HTR-8/SVneo (cell line): ENCODE measurements at places on chromosomes 1 and 21.

DNA sequence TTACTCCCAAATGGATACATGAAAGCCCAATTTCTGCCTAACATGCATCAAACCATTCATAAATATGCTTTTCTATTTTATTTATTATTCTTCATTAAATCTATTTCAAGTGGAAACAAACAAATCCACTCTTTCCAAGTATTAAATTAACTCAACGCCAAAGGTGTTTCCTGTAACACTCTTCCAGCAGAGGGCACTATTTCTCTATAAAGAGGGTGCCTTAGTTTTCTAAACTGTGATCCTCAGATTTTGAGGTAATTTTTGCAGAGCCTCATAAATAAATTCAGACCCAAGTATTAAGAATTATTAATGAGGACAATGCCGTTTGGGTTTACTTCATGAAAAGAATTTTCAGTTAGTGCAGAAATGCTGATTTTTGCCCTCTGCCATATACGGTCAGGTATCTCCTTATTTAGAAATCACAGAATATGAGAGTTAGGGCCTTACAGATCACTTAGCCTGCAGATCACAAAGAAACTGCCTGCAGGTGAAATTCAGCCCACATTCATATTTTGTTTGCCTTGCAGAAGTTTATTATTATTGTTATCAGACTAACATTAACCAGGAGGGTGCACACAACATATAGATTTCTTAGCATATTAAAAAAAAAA, 40.1 kb upstream of the MYSM1 start:
- peak; percentile 59 for DNase-seq

GRCh38 chr21:40846587-40847411, at the start of gene DSCAM:
Gene DSCAM, minus strand, starts transcription at chr21:40847158. Its CDS starts 497 bp downstream, at chr21:40846661.
- no peak for DNase-seq

DNA sequence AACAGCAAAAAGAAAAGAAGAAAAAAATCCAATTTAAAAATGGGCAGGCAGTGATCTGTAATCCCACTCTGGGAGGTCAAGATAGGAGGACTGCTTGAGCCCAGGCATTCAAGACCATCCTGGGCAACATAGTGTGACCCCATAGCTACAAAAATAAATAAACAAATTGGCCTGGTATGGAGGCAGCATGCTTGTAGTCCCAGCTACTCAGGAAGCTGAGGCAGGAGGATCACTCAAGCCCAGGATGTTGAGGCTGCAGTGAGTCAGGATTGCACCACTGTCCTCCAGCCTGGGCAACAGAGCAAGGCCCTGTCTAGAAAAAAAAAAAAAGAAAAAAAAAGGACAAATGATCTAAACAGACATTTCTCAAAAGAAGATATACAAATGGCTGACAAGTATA, 99.6 kb downstream of the EIF4G3 start:
- DNase-seq, result no peak

DNA sequence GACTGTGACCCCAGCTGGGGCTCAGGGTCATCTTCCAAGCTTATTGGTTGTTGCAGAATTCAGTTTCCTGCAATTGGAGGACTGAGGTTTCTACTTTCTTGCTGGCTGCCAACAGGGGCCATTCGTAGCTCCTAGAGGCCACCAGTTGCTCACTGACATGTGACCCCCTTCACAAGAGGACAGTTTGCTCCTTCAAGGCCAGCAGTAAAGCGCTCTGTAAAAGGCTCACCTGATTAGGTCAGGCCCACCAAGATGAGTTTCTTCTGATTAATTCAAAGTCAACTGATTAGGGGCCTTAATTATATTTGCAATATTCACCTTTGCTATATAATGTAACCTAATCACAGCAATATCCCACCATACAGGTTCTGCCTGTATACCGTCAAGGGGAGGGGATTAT, 68.9 kb downstream of the SLC9A1 start:
- DNase-seq, result no peak

- no peak for DNase-seq
Observed at GRCh38 chr1:61808321-61808720, 66.0 kb downstream of the PATJ start.
